ENCODE measurements at places on chromosomes 5 and 9. TPM values are rescaled to one million over a fixed set of nuclear protein-coding genes. Genes with fewer than 3 reads are reported as not detected.

Gene FOXD4L3
- total RNA-seq = not detected

Gene PTCD2
- total RNA-seq = 15.4 TPM

Gene NR2F1-AS1
- total RNA-seq = 5.2 TPM

Gene ABLIM3
- 14.2 TPM for total RNA-seq

Gene FOXD4L6
- not detected for total RNA-seq

Gene COL15A1
- 1.6 TPM for total RNA-seq

Gene FAM240B
- total RNA-seq = not detected

Gene PCDHB13
- 2.0 TPM for total RNA-seq

Gene ADGRV1
- total RNA-seq = 13.0 TPM

Gene SHOC1
- 1.5 TPM for total RNA-seq

Gene CCDC152
- total RNA-seq = 0.19 TPM

Gene BSPRY
- not detected for total RNA-seq

Gene SPINK5
- 0.10 TPM for total RNA-seq

Gene CNTNAP3B
- total RNA-seq = 23.1 TPM

Gene HEXB
- total RNA-seq = 227 TPM

Gene PTGS1
- total RNA-seq = 0.74 TPM

Gene SYK
- total RNA-seq = 0.99 TPM

Data from H4 (cell line).